Glutamatergic neuron (in vitro differentiated cells): ENCODE measurements at places on chromosomes 6 and 20. TPM values are rescaled to one million over a fixed set of nuclear protein-coding genes. Genes with fewer than 3 reads are reported as not detected.
A peak's percentile ranks its signal among the peaks of the same experiment; 100 is the strongest.

DNA sequence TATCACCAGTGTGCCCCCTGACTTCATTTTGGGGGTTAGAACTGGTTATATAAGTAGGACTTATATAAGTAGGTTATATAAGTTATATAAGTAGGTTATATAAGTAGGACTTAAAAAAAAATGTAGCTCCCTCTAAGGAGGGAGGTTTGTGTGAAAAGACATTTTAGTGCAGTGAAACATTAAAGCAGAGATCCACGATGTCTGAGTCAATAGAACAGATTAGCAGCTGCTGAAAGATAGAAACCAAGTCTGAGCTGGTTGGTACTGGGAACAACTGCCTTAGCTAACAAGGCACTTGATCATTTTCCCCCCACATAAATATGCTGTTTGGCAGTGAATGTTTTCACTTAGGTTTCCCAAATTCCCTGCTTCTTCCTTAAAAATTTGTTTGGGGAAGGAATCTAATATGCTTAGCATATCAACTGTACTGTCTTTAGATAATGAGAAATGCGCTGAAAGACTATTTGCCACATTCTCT lies 2.1 kb upstream of the RPS12 start:
- peaks cover 21% of the 10 kb centered on the region for H3K4me1 ChIP-seq
- H3K27ac ChIP-seq, result peak overlapping the region; percentile 91
- H3K27me3 ChIP-seq, result peaks cover 10% of the 10 kb centered on the region
- peak overlapping the region; percentile 98 for H3K4me3 ChIP-seq
- no peaks in the 10 kb centered on the region for H3K36me3 ChIP-seq

DNA sequence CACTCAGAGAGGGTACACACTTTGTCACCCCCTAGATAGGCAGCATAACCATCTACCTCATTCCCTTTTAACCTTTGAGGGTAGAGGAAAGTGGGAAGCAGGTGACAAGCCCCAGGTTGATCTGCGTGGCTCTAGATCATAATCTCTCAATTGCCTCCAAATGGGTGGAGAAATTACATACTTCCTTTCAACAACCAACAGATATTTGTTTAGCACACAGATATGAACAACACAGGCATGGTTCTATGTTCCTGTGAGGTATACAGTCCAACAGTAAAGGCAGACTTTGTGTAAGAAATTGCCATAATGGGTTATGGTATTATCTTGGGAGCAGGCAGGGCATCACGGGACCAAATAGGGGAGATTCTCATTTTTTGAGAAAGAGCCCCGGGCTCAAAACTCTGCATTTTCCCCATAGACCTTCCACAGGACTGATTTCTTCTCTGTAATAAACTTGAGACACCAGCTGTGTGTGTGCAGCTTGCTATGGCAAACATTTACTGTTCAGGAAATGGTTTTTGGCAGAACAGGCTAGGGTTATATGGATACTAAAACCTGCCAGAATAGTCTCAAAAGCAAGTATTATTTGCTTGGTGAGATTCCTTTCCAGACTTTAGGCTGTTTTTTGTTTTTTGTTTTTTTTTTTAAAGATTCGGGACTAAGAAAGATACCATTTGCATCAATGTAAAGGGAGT lies 126.2 kb downstream of the CD164 start:
- H3K27ac ChIP-seq, result no peak overlapping the region

DNA sequence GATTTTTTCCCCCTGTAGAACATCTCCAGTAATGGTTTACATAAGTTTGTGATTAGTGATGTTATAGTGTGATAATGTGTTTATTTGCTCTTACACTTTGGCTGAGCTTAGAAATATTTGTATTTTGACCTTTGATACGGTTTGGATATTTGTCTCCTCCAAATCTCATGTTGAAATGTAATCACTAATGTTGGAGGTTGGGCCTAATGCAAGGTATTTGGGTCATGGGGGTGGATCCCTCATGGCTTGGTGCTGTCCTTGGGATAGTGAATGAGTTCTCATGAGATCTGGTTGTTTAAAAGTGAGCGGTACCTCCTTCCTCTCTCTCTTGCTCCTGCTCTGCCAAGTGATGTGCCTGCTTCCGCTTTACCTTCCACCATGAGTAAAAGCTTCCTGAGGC lies 147.2 kb downstream of the CCDC170 start:
- no peaks in the 10 kb centered on the region for H3K27me3 ChIP-seq
- DNase-seq, result no peak
- no peaks in the 10 kb centered on the region for H3K36me3 ChIP-seq
- H3K27ac ChIP-seq, result no peak overlapping the region

DNA sequence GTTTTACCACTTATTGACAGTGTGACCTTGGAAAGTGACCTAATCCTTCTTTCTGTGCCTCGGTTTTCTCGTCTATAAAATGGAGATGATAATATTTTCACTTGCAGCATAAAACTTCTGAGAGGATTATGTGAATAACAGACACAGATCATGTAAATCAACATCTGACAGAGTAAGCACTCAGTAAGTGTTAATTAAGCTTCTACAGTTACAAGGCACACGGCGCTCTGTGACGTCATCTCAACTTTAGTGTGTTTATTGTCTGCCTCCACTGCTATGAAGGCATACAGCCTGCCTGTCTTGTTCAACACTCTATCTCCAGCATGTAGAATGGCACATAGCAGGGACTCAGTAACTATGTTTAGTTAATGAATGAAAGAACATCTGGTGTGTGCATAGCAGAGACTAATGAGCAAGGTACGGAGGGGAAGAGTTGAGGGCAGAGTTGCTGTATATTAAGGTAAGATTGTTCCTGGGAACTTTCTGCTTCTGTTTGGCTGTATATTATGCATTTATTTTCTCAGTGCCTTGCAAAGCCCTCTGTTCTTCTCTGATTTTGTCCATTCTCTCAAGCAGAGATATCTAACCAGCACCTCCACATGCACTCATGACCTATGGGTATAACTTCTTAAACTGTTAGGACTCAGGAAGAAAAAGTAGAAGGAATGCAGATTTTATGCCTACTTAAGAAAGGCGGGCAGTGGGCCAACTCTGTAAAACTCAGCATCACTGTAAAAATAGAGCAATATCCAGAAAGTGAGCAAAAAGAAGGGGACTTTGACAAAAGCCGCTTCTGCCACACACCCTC lies 66.4 kb upstream of the STMND1 start:
- H3K27me3 ChIP-seq, result peaks cover 2% of the 10 kb centered on the region
- no peaks in the 10 kb centered on the region for H3K36me3 ChIP-seq
- H3K27ac ChIP-seq, result no peak overlapping the region
- no peaks in the 10 kb centered on the region for H3K4me1 ChIP-seq
- no peak for DNase-seq

DNA sequence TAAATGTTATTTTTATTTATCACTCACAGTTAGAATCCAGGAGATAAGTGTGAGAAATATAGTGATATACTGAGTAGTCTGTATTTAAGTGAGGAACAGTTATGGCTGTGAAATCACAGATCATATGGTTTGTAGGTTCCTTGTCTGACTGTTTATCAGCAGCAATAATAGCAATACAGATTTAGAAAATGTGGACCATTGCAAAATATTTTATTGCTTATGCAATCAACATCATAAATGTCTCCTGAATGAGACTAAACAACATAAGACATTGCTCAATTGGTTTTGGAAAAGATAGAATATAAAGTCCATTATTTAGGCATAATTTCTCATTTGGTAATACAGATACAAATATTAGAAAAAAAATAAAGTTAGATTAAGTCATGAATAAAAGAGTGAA lies 43.7 kb downstream of the CCDC170 start:
- no peak for DNase-seq
- H3K4me3 ChIP-seq, result no peak overlapping the region
- H3K4me1 ChIP-seq, result no peaks in the 10 kb centered on the region
- H3K27me3 ChIP-seq, result peaks cover 2% of the 10 kb centered on the region

DNA sequence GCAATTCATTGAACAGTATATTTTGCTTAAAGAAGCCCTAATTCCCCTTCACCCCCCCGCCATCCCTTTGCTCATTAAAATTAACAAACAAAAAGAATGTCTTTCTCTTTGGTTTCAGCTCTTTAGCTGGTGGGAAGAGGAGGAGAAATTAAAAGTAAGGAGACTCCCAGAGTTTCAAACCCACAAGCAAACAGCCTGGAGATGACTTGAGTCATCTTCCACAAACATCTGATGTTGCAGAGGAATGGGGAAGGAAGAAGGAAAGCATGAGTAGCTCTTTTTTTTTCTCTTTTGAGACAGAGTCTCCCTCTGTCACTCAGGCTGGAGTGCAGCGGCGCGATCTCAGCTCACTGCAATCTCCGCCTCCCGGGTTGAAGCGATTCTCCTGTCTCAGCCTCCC lies 189.6 kb downstream of the ADAT2 start:
- no peak for DNase-seq
- peaks cover 3% of the 10 kb centered on the region for H3K4me1 ChIP-seq
- H3K27me3 ChIP-seq, result peaks cover 2% of the 10 kb centered on the region
- no peak overlapping the region for H3K4me3 ChIP-seq
- H3K27ac ChIP-seq, result no peak overlapping the region

GRCh38 chr20:63177134-63177784 lies 38.7 kb downstream of the YTHDF1 start:
- H3K4me3 ChIP-seq, result peak overlapping the region; percentile 87
- peak overlapping the region; percentile 97 for H3K27ac ChIP-seq
- peaks cover 7% of the 10 kb centered on the region for H3K4me1 ChIP-seq
- DNase-seq, result peak; percentile 87

- H3K27me3 ChIP-seq, result peaks cover 4% of the 10 kb centered on the region
- H3K27ac ChIP-seq, result no peak within 1 kb of the TSS
- H3K4me1 ChIP-seq, result no peaks in the 10 kb centered on the region
- no peaks in the 10 kb centered on the region for H3K36me3 ChIP-seq
- no peak within 1 kb of the TSS for H3K4me3 ChIP-seq
- DNase-seq, result no peak
Observed at GRCh38 chr20:56411759-56412472, at the start of gene CASS4. Gene CASS4, plus strand, starts transcription at chr20:56412260. Its CDS starts 199 bp downstream, at chr20:56412459.

DNA sequence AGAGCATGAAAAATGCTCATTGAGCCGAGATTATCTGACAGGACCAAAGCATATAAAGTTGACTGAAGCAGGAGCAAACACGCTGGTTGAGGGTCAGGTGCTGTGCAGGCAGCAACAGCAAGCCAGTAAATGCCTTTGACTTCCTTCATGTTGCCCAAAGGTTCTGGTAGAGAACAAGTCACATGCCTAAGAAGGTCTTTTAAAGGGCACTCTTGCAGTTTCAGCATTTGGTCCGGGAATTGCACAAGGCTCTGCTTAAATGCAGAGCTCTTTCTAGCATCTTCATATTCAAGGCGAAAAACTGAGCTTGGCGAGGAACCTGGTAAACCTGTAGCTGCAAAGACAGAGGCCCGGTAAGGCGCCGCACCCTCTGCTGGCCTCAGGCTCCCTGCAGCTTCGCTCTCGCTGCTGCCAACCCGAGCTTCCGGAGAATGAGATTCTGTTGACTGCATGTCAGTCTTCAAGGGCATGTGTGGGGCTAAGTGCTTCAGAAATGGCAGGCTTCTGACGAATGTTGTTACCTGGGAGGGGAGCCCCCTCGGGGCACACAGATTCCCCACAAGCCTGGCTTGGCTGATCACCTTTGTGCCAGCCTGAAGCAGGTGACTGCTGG lies 205.2 kb downstream of the KIF16B start:
- no peak overlapping the region for H3K4me3 ChIP-seq
- no peaks in the 10 kb centered on the region for H3K4me1 ChIP-seq
- no peak for DNase-seq
- no peak overlapping the region for H3K27ac ChIP-seq
- H3K27me3 ChIP-seq, result peaks cover 2% of the 10 kb centered on the region

- H3K4me1 ChIP-seq, result peaks cover 17% of the 10 kb centered on the region
- H3K27ac ChIP-seq, result no peak overlapping the region
- peaks cover 7% of the 10 kb centered on the region for H3K27me3 ChIP-seq
Observed at GRCh38 chr6:163804991-163805390, 390.5 kb downstream of the QKI start.

- no peaks in the 10 kb centered on the region for H3K36me3 ChIP-seq
- no peak overlapping the region for H3K27ac ChIP-seq
- no peaks in the 10 kb centered on the region for H3K27me3 ChIP-seq
- no peaks in the 10 kb centered on the region for H3K4me1 ChIP-seq
Observed at GRCh38 chr6:77290798-77291197, 172.5 kb downstream of the HTR1B start.

DNA sequence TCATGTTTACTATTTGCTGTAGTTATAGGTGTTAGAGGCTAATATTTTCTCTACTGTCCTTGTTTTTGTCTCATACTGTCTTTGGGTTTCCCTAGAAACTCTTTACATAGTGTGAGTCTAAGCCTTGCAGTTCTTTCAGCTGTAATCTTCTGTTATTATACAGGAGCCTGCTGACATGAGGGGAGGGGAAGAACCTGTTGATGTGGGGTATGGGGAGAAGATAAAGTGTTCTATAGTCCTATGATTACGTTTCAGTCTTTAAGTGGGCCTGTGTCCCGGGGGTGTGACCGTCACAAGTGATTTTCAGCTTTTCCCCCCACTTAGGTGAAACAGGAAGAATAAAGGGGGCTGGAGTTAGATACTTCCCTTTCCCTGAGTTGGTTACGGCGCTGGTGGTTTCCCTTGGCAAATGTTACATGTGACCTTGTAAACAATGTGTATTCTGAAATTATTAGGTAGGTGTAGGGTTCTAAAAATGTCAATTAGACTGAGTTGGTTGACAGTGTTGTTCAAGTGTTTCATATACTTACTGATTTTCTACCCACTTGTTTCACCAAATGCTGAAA lies 41.3 kb downstream of the REV3L start:
- no peaks in the 10 kb centered on the region for H3K36me3 ChIP-seq
- H3K27me3 ChIP-seq, result peaks cover 2% of the 10 kb centered on the region
- DNase-seq, result no peak
- H3K27ac ChIP-seq, result no peak overlapping the region
- H3K4me3 ChIP-seq, result no peak overlapping the region

- H3K4me3 ChIP-seq, result no peak overlapping the region
- H3K4me1 ChIP-seq, result peaks cover 4% of the 10 kb centered on the region
- H3K27me3 ChIP-seq, result peaks cover 9% of the 10 kb centered on the region
- DNase-seq, result no peak
Observed at GRCh38 chr6:52365866-52366540, 4.1 kb downstream of the PAQR8 start.

DNA sequence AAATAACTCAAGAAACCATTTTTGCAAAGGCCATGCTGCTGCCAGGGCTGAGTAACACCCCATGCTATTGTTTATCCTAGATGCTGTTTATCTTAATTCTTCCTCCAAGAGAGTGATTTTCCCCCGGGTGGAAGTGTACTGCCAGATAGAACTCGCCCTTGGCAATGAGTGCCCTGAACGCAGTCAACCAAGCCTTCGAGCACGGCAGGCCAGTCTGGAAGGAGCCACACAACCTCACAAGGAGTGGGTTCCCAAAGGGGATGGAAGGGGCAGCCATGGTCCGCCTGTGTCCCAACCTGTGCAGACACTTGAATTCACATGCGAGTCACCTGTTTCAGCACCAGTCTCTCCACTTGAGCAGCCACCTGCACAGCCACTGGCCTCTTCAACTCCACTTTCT lies 31.9 kb downstream of the PNPLA1 start:
- no peak overlapping the region for H3K4me3 ChIP-seq
- no peak for DNase-seq
- H3K4me1 ChIP-seq, result peaks cover 13% of the 10 kb centered on the region
- H3K27me3 ChIP-seq, result peaks cover 8% of the 10 kb centered on the region
- H3K36me3 ChIP-seq, result no peaks in the 10 kb centered on the region

The TSHZ2 gene
- 10.0 TPM for total RNA-seq

The DAAM2 gene
- 0.59 TPM for total RNA-seq

The CRISP3 gene
- not detected for total RNA-seq

The TINAG gene
- total RNA-seq, result not detected

The ADGRF1 gene
- total RNA-seq, result not detected

The CRISP2 gene
- not detected for total RNA-seq

The PI16 gene
- total RNA-seq, result not detected

The ANKRD6 gene
- 31.9 TPM for total RNA-seq

The ABHD16A gene
- 120 TPM for total RNA-seq

The REM1 gene
- total RNA-seq, result 2.8 TPM

The FNDC1 gene
- total RNA-seq, result 0.88 TPM
